ENCODE measurements at places on chromosomes 11 and 22.
A peak's percentile ranks its signal among the peaks of the same experiment; 100 is the strongest.

GRCh38 chr11:97702951-97703350, 1313.1 kb downstream of the JRKL start:
- no peak for DNase-seq

DNA sequence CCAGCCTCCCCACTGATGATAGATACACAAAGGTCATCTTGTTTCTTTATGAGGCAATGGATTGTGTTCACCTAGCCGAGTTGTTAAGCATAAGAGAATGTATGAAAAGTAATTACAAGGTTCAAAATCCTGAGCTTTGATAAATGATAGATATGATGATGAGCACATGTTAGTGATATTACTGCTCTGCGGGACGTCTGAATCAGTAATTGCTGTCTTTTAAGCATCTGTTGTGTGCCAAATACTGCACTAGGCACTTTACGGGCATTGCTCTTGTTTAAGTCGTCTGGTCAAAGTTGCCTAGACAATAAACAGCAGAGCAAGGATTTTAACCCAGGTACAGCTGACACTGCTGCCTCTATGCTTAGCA, 559 bp upstream of the RNF141 start:
- DNase-seq = no peak

GRCh38 chr11:123640029-123640428, 14.4 kb downstream of the SCN3B start:
- DNase-seq = no peak

- DNase-seq = no peak
Observed at GRCh38 chr22:29330753-29331152, 15.3 kb upstream of the RASL10A start.

DNA sequence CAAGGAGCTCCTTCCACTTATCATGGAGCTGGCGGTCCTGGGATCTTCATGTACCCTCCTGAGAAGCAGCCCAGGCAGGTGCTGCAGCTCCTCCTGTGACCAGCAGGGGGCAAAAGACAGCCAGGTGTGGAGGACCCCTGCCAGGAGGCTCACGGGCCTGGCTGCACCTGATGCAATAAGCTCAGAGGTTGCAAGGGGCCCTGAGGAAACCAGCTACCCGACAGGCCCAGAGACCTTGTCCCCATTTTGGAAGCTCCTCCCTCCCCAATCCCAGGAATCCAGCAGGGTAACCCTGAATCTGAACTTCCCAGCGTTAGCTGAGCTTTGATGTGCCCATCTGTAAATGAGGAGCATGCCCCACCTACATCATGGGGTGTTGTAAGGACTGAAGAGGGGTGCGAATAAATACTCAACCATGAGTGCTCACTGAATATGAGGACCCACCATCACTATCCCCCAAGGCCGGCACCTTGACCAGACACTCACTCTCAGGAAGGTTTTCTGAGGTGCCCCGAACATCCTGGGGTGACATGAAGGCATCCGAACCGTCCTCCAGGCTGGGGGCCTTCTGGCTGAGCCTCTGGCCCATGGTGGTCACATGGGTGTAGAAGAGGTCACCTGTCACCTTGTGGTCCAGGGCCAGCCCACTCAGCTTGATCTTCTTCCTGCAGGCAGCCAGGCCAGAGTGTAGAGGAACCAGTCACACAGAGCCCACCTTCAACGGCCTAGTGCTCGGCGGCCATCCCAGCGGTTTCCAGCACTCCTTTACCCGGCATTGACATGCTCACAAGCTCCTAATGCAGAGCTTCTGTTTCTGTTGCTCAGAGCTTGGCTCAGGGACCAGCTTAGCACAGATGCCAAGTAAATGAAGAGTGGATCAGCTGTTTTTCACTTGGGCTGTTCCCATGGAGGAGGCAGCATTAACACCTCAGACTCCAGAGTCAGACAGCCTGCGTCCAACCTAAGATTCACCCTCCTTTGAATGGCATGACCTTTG, 21.7 kb downstream of the SLC43A1 start:
- peak; percentile 55 for DNase-seq

DNA sequence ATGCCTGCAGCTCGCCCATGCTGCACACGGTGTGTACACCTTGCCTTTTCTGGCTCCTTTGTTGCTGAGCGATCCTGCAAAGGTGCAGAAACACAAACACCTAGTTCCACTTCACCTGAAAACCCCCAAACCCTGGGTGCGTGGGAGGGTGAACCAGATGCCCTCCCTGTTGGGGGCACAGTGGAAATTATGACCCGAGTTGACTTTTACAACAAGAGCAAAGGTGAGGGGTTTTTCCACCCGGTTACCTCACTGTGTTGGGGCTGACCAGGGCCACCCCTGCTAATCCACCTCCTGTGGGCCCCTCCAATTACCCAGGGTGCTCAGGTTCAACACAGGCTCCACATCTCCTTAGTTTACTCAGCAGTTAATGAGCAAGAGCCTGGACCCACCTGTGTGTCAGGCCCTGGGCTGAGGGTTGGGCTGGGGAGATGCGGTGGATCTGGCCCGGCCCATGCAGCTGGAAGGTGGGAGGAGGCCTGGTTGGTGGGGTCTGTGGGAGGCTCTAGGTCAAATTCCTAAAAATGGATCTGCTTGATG, 42.1 kb downstream of the LRRC32 start:
- DNase-seq = peak; percentile 29

- no peak for DNase-seq
Observed at GRCh38 chr11:14229472-14229871, 129.5 kb downstream of the RRAS2 start.

DNA sequence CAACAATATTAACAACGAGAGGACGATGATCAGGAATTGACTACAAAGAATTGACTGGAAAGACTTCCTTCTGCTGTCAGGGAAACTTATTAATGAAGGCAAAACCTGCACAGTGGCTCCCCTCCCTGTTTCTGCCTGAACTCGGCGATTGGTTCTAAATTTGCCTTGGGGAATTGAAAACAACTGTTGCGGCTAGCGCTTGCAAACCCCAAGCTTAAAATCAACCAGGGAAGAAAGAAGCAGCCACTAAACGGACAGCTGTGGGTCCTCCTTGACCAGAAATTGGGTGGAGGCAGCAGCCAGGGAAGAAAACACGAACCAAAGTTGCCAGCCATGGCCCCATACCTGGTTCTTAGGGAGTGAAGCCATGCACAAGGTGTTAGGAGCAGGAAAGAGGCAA, 383.5 kb upstream of the CADM1 start:
- DNase-seq = no peak

- no peak for DNase-seq
Observed at GRCh38 chr11:75195167-75195962, 44.5 kb downstream of the SLCO2B1 start.

GRCh38 chr22:17629641-17630040, 1.1 kb upstream of the ATP6V1E1 start:
- DNase-seq = no peak

DNA sequence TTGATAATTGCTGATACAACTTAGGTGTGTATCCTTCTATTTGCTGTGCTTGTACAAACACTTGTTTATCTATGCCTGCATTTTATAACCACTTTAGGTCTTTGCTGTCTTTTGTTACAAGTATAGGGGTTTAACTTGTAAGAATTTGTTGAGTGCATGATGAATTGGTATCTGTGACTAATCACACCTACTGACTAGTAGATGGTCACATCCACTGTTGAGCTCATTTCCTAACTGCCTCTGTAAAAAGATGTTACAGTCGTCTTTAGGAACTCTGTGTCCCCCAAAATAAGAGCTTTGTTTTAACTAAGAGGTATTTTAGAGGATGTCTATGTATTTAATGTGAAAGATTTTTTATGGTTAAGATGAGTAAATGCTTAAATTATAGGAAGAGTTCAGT, 60.5 kb downstream of the HIPK3 start:
- DNase-seq = no peak

GRCh38 chr11:112837162-112837826, 123.9 kb upstream of the NCAM1 start:
- no peak for DNase-seq

DNA sequence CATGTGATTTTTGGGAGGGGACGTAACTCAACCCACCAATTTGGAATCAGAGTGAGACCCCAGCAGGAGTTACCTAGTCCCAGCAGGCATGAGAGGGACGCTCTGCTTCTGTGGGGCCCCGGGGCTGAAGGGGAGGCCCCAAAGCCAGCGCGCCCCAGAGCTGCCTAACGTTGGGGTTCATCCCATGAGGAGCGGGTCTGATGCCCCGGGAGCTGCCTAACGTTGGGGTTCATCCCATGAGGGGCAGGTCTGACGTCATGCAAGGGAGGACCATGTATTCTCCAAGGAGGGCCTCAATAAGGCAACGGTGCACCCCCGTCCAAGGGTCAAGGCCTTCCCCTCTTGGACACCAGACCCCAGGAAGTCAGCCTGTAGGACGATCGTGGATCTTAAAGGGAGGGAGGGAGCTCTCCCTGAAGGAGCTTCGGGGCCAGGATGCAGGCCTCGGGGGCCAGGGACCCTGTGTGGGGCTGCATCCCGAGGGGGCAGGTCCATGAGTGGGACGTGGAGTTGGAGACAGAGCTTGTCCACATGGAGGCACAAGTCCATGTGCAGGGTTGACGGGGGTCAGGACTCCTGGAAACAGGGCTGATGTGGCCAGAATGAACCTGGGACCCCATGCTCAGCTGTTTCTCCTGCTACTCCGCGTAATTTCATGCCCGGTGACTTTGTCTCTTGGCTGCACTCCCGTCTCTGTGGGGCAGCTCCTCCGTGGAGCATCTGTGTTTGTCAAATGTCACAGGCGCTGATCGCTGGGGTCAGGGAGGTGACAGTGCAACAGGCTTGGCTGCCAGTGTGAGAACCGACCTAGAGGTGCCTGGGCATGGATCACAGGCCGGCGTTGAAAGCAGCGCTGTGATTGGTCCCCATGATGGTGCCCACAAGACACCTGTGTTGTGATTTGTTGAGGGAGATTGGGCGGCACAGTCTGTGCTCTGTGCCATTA, 1029.1 kb downstream of the BRD1 start:
- no peak for DNase-seq

- no peak for DNase-seq
Observed at GRCh38 chr11:22786475-22786874, 43.1 kb downstream of the SVIP start.
